KG1 (cell line): ENCODE measurements at places on chromosomes 2 and 18.

DNA sequence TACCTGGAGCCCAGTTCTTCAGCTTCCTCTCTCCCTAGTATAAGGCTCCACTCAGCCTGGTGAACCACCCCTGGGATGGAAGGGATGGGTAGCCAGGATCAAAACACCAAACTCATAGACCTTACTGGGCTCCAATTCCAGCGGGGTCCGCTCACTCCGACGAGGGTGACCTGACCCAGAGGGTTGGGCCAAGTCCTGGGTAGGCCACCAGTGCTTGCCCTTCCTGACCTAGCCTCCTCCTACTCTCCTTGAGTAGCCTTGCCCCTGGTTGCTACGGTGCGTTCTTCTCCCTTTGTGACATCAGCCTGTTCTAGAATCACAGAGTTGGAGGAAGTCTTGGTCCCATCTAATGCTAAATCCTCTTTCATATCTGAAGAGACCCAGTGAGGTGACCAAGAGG, 537 bp upstream of the STAT4 start:
- DNase-seq, result no peak

DNA sequence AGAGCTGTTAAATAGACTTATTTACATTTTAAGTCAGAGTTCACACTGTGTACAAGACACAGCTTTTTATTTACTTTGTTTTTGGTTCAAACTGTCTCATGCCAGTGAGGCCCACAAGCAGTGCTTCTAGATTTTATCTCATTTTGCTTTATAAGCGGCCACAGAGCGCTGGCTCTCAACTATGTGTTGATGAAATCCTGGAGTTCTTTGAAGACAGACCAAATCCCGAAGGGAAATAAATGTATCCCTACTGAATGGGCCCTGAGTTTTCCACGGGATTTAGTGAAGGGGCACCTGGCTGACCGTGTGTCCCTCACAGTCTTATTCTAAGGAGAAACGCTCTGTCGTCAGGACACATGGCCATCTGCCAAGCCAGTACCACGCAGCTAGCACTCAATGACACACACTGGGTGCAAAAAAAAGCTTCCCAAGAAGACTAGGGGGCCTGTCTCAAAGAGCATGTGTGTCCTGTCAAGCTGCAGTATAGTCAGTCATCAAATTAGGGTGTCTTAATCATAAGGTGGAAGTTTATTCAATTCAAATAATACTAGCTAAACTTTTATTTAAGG, 23.4 kb downstream of the LYPD1 start:
- DNase-seq, result no peak

DNA sequence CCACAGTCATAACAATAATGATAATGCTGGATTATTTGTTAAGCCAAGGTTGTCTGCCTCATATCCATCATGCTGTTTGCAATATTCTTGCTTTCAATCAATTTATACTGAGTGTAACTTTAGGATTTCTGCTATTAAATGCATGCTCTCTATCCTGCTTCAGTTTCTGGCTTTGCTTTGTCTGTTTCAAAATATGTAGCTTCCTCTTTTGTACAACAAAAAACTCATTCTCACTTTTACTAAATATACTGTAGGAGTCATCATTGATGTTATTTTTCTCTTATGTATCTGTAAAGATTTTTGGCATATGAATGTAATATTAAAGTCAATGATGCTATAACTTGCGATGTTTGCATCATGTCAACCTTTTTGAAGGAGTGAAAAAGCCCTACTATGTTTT, 149.3 kb downstream of the GPD2 start:
- no peak for DNase-seq

DNA sequence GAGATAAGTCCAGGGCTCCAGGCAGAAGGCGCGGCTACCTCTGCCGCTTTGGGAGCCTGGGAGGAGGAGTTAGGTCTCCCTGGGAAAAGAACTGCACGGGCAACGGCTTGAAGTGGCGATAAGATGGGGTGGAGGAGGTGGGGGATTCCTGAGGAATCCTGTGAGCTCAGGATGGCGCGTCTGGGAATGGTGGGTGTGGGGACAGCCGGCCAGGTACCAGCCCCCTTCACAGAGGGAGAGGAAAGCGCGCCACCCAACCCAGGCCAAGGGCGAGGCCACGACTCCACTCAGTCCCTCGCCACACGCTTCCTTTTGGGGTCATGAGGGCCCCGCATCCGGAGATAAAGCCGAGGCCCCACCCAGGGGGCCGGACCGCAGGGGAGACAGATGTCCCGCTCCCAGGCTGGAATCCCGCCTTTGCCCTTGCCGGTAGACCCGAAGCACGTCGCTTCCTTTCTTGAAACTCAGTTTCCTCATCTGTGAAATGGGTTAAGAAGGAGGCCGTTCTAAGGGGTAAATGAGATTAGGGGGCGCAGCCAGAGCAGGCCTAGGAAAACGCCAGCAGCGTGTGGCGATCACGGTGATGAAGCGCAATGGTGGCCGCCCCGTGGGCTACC, 1.7 kb upstream of the CTDSP1 start:
- peak; percentile 45 for DNase-seq

GRCh38 chr2:184322615-184323014, 275.7 kb upstream of the ZNF804A start:
- no peak for DNase-seq

DNA sequence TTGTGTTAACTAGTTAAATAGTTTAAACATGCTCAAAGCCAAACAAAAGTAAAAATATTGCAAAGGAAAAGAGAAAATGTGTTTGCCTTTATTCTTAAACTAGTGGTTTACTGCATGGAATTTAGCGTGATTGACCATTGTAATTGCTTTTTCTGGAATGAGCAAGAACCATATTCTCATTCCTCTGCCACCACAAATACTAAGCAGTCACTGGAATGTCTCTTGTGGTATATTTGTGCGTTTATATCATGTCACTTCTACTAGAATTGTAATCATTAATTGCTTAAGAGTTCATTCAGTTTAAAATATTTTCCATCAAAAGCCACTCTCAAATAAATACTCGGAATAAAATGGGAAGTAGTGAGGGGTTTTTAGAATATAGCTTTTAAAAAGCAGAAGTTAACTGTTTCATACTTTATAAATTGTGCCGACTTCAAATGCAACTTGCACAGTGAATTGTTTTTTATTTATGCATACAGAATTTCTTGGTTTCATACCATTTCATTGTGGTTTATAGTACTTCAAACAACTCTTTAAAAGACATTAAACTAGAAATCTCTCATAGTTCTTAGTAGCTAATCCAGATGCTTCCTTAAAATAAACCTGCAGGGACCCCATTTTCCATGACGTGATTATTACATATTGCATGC, 288.1 kb downstream of the EPHA4 start:
- no peak for DNase-seq

GRCh38 chr2:127810156-127810618, 784 bp downstream of the WDR33 start:
- no peak for DNase-seq

GRCh38 chr2:69693059-69693774, 48.7 kb upstream of the ANXA4 start:
- no peak for DNase-seq

DNA sequence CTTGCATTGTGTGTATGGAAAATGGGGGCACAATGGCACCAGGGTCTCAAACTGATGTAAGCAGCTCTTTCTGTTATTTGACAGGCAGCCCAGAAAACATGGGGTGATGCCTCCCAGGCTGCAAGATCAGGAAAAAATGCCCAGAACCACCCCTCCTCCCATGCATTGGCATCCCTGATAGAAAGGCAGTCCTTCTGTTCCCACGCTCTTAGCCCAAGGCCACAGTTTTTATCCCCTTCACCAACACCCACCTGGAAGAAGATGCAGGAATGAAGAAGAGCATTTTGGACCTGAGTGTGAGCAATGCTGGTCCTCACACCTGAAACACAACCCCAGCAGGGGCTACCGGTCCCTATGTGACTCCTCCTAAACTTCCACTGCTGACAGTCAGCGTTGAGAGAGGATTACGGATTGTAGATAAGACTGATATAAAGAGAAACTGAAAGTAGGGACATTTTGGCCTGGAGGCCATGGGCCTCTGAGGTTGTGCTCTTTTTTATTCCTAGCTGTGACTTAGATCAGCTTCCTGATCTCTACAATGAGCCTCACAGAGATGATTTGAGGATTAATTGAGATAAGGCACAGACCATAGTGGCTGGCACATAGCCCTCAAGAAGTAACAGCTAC, 386.0 kb upstream of the ATP5MC3 start:
- DNase-seq, result no peak

DNA sequence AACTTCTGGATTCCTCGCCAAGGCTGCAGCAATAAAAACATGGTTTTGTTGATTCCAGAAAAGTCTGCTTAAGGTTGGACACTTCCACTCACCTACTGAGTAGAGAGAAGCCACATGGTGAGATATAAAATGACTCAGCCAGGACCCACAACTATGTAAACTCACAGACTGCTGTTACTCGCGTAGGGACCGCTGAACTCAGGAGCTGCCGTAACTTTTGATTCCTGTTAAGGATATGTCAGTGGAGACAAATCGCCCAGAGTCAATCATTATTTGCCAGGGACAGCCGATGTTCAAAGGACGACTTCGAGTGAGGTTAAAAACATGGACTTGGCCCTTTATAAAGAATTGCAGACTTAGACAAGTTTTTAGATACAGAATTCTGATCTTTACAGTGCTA, 25.6 kb downstream of the CYB5A start:
- no peak for DNase-seq

DNA sequence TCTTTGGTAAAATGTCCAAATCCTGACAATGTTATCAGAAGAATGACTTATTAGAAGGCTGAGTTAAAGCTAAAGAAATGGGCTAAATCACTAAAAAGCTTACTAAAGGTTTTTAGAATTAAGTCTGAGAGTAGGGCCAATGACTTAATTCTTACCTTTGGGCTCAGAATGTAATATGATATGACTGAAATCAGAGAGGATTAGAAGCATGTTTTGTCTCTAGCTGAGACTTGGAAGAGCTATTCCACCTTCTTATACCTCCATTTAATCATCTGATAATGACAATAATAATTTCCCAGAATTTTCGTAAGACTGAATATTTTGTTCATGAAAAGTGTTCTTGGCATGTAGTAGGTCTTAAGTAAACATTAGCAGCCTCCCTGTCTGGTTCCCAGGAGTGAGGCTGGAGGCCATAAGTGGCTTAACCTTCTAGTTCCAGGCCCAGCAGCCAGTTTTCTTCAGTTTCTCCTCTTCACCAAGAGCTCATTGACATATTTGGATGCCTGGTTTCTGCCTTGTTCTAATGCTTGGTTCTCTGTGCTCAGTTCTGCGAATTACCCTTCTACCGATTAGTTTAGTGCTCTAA, 25.5 kb upstream of the E2F6 start:
- DNase-seq, result no peak

DNA sequence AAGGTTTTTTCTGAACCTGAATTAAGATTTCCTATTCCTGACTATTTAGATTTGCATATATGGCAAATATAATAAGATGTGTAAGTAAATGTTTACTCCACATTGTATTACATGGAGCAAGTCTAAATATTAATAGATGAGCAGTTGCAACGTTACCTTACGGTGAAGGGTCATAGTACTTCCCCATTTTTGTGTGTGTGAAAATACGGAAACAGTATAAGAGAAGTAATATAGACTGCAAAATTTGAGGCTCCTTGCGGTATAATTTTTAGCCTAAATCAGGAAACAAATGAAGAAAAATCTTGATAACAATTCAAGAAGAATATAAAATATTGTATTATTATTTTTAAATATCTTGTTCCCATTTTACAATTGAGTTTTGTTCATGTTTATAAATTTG, 434.2 kb downstream of the GRB14 start:
- DNase-seq, result no peak

- no peak for DNase-seq
Observed at GRCh38 chr18:75256376-75256775, 45.8 kb downstream of the TSHZ1 start.

GRCh38 chr2:14530506-14530905, 102.0 kb upstream of the LRATD1 start:
- no peak for DNase-seq

- DNase-seq, result no peak
Observed at GRCh38 chr2:214578442-214578841, 167.6 kb downstream of the VWC2L start.

GRCh38 chr2:241957276-241957675, 87.7 kb downstream of the RTP5 start:
- no peak for DNase-seq

GRCh38 chr2:71609441-71609840, 156.1 kb downstream of the DYSF start:
- no peak for DNase-seq

- DNase-seq, result no peak
Observed at GRCh38 chr18:56245866-56246580, 392.4 kb downstream of the TXNL1 start.

DNA sequence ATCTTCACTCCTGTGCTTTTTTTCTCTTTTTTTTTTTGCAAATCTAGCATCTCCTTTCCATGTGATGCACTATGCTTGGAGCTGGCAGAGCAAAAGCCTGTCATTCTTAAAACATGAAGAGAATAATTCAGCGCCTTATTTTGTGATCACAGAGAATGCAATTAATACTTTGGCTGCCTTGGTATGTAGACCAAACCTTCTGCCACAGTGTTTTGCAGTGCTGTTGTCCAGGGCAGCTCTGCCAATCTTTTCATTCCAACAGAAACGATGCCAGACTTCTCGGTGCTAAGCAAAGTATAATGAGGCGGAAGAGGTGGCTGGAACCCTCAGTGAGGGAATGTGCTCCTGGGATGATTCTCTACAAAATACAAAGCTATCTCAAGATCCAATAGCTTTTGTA, 25.6 kb downstream of the BCL2 start:
- DNase-seq, result no peak

DNA sequence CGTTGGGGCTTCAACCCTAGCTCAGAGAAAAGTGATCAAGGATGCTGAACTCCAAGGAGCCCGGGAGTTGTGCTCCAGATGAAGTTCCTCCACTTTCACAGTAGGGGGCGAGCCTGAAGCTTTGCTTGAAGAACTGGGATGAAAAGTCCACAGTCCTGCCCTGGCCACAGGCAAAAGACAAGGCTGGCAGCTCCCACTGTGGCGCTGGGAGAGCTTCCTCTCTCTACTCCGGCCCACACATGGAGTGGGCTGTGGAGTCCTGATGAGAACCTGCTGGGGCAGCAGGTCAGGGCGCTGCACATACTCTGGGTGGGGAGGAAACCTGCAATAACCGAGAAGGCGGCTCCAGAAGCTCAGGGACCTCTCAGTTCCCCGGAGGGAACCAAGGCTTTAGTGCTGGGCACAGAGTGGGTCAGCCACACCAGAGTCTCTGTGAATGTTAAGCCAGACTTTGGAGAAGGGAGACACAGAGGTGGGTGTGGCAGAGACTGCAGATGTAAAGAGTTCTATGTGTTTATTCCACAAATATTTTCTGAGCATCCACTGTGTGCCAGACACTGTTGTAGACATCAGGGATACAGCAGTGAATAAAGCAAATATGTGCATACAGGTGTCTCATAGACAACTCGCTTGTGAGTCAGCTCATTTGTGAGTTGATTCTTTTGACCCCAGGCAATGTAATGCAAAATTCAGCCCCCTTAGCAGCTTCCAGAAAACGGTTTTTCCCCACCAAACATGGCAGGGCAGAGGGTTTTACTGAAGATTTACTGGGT, 48.0 kb upstream of the MRPL33 start:
- DNase-seq, result no peak

- no peak for DNase-seq
Observed at GRCh38 chr18:77671456-77672167, 422.0 kb downstream of the GALR1 start.
